ENCODE measurements at places on chromosomes 11 and 22. TPM values are rescaled to one million over a fixed set of nuclear protein-coding genes. Genes with fewer than 3 reads are reported as not detected.

- no peak overlapping the region for H3K27ac ChIP-seq
- no peaks in the 10 kb centered on the region for H3K36me3 ChIP-seq
- H3K27me3 ChIP-seq, result no peaks in the 10 kb centered on the region
- H3K4me1 ChIP-seq, result no peaks in the 10 kb centered on the region
Observed at GRCh38 chr22:50150161-50151129, 20.1 kb upstream of the PANX2 start.

- no peaks in the 10 kb centered on the region for H3K36me3 ChIP-seq
- peaks cover 3% of the 10 kb centered on the region for H3K4me1 ChIP-seq
- H3K27me3 ChIP-seq, result no peaks in the 10 kb centered on the region
- H3K4me3 ChIP-seq, result no peak overlapping the region
- peak overlapping the region; percentile 3 for H3K27ac ChIP-seq
Observed at GRCh38 chr11:46248289-46249102, 29.0 kb upstream of the CREB3L1 start.

SNX32 gene
- total RNA-seq, result not detected

DNA sequence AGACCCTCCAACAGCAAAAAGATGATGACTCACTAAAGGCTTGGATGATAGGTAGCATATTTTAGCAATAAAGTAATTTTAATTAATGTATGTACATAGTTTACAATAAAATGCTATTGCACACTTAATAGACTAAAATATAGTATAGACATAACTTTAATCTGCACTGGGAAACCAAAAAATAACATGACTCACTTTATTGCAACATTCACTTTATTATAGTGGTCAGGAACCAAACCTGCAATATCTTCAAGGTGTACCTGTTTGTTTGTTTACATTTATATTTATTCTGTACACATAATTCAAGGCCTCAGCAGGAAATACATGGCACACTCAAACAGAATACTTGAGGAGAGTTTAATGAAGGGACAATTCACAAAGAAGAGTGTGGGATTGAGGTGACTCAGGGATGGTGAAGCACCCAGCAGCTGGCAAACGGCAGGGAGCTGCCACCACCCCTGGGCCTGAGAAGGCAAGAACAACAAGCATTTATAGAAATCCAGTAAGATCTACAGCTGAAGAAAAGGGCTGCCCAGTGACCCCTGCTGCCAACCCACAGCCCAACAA is 51.5 kb upstream of the POU2AF2 start:
- DNase-seq, result no peak
- H3K4me3 ChIP-seq, result no peak overlapping the region
- H3K36me3 ChIP-seq, result no peaks in the 10 kb centered on the region
- H3K27ac ChIP-seq, result no peak overlapping the region
- no peaks in the 10 kb centered on the region for H3K27me3 ChIP-seq

ART1 gene
- total RNA-seq, result not detected

DNA sequence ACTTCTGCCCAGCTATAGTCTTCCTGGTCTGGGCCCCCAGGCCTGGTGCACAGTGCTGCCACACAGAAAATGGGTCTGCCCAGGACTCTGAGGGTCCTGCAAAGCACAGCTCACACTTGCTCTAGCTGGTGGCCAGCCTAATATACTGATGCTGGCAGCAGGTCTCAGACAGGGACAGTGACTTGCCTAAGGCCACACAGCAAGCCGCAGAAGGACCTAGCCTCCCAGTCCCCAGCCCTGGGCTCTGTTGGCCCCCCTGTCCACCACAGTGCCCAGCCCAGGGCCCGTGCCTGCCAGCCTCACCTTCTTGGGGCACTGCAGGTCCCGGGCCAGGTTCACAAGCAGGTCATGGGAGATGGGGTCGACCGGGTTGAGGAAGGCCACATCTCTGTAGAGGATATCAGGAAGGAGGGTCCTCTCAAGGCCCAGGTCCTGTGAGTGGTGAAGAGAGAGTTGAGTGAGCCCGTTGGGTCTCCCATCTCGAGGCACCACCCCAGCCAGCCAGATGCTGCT is 3.3 kb downstream of the LRRC75B start:
- no peak overlapping the region for H3K27ac ChIP-seq
- no peaks in the 10 kb centered on the region for H3K27me3 ChIP-seq
- no peak overlapping the region for H3K4me3 ChIP-seq
- no peak for DNase-seq
- no peaks in the 10 kb centered on the region for H3K36me3 ChIP-seq

DNA sequence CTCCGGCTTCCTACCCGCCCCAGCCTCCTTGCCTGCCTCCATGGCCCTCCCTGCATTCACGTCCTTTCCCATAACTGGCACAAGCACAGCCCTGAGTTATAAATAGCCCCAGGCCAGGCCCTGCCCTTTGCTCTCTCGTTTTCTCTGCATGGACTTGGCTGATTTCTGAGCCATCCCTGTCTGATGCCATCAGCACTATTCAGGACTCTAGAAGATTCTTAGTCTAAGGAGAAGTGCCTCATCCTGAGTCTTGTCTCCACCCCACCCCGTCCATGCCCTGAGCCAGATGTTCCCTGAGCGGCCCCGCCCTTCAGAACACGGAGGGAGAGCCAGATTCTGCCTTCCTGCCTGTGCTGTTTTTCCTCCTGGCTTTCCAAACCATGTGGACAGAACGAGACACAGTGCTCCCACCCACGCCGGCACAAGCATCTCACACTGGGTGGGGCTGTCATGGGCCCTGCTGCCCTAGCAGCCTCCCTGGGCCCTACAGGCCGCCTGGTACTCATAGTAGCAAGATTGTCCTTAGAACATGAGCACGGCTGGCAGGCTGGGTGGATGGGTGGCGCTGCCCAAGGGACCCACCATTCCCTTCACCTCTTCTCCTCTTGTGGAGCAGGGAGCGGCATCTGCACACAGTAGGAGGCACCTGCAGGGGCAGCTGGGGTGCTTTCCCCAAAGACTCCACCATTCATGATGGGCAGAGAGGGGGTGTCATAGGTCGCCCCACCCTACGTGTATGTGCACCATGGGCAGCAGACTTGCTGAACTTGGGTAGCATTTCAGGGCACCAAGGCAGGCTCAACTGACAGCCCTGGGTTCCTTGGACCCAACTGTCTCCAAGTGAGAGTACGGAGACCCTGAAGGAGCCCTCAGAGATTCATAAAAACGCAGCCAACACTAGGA is 76.9 kb downstream of the BCR start:
- no peaks in the 10 kb centered on the region for H3K27me3 ChIP-seq
- DNase-seq, result no peak
- no peaks in the 10 kb centered on the region for H3K36me3 ChIP-seq
- no peak overlapping the region for H3K27ac ChIP-seq
- no peak overlapping the region for H3K4me3 ChIP-seq
- no peaks in the 10 kb centered on the region for H3K4me1 ChIP-seq

NRIP3 gene
- total RNA-seq, result 22.8 TPM

DNA sequence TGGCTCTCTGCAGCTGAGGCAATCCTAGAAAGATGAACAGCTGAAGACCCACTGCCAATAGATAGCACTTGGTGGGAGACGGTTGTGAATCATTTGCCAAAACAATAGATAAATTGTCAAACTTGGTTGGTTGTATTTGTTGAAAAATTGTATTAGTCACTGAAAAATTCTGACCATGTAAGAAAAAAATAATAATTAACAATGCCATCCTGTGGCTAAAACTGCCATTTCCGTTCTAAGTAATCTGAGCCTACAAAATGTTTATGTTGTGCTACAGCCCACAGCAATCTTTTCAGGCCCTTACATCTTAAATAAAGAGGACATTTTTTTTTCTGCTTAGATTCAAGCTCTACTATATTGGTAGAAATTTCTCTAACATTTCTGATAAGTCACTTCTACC is 103.2 kb upstream of the ANO3 start:
- H3K4me1 ChIP-seq, result no peaks in the 10 kb centered on the region
- DNase-seq, result no peak
- no peak overlapping the region for H3K27ac ChIP-seq
- H3K27me3 ChIP-seq, result no peaks in the 10 kb centered on the region

DNA sequence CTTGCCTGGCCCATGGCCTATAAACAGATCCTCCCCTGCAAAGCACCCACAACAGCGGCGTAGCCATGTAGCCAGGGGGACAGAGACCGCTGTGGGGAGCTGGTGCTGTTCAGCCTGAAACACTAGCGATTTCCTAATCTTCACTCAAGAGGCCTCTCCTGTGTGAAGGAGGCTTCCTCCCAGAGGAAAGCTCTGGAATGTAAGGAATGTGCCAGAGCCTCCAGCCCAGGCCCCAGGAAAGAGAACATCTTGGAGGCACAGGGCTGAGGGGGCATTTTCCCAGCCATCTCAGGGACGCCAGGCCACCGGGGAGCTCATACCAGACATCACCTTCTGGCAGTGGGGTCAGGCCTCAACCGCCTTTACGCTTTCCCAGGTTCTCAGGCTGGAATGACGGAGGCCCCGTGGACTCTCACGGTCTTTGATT is 24.0 kb downstream of the MIAT start:
- H3K36me3 ChIP-seq, result no peaks in the 10 kb centered on the region
- H3K27ac ChIP-seq, result no peak overlapping the region
- DNase-seq, result no peak
- H3K27me3 ChIP-seq, result no peaks in the 10 kb centered on the region

GRCh38 chr22:36334821-36335603 is 52.8 kb downstream of the MYH9 start:
- peaks cover 98% of the 10 kb centered on the region for H3K4me1 ChIP-seq
- H3K27me3 ChIP-seq, result no peaks in the 10 kb centered on the region
- no peak overlapping the region for H3K4me3 ChIP-seq
- no peak for DNase-seq
- peaks cover 6% of the 10 kb centered on the region for H3K36me3 ChIP-seq
- peak overlapping the region; percentile 89 for H3K27ac ChIP-seq

DNA sequence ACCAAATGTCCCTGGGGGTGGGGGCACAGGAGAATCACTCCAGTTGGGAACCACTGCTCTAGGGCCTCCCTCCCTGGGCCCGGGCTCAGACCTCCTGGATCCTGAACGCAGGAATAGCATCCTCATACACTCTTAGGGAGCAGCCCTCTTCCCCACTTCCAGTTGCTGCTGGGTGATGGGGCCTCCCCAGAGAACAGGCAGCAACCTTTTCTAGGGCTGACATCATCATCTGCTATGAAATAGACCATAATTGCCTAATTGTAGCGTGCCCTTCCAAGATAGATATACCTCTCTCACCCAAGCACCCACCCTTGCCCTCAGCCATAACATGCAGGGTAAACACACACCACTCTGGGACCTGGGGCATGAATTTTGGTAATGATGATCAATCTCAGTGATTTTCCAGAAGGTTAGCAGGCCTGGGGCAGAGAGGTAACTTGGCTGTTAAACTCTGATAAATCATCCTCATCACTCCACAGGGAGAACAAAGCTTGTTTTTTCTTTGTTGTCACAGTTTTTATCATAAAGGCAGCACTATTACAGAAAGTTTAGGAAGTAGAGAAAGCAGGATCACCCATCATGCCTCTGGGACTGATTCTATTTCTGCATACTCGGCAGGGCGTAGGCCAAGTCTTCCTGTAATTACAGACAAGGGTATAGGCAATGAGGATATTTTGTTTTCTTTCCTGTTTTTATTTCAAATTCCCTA is 88.3 kb upstream of the PRDM11 start:
- H3K36me3 ChIP-seq, result no peaks in the 10 kb centered on the region
- no peak overlapping the region for H3K27ac ChIP-seq
- no peaks in the 10 kb centered on the region for H3K4me1 ChIP-seq
- H3K4me3 ChIP-seq, result no peak overlapping the region
- DNase-seq, result no peak

GGT5 gene
- 3.6 TPM for total RNA-seq

DNA sequence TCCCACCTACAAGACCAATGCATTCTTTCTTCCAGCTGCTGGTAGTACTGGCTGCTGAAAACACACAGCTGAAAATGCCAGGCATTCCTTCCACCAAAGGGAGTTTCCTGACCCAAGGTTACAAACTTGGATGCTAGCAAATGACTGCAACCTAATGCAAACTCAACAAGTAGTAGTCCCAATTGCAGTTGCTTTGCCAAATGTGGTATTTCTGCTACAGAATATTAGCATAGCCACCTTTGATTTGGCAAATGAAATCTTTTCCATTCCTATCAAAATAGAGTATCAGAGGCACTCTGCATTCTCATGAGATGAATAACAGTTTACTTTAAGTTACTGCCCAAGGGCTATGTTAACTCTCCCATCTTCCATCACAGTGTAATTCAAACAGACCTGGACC is 172.0 kb upstream of the ARHGAP42 start:
- no peak overlapping the region for H3K4me3 ChIP-seq
- no peaks in the 10 kb centered on the region for H3K4me1 ChIP-seq
- H3K27me3 ChIP-seq, result no peaks in the 10 kb centered on the region
- no peak overlapping the region for H3K27ac ChIP-seq

TIMP3 gene
- total RNA-seq, result 0.67 TPM

C11orf68 gene
- 84.7 TPM for total RNA-seq

DNA sequence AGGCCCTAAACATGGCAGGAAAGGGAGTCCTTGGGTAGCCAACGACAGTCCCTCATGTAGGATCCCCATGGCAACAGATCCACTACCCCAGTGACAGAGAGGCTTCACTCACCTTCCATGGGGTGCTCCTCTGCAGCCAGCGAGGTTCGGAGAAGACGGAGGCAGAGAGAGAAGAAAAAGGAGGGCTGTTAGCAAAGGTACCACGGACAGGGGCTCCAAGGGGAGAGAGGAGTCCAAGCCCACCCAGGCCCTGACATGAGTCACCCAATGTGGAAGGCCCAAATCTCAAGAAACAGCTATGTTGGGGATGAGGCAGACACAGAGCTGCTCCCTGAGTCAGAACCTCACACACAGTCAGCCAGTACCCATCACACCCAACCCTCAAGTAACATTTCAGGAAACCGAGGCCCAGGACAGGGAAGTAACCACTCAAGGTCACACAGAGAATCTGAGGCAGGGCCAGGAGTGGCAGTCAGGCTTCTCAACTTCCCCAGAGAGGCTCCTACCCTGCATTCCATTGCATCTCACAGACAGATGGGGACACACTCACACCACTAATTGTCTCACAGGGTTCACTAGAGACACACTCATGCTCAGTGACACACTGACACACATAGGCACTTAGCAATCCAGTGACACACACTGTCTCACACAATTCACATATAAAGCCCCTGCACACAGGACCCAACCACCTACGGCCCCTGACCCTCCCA is 25.2 kb downstream of the NRXN2 start:
- no peaks in the 10 kb centered on the region for H3K4me1 ChIP-seq
- H3K4me3 ChIP-seq, result no peak overlapping the region
- no peaks in the 10 kb centered on the region for H3K36me3 ChIP-seq
- H3K27me3 ChIP-seq, result 0 out of 2 replicates have a peak, but pooled peaks cover 3% of the 10 kb centered on the region
- DNase-seq, result no peak

- peak within 1 kb of the TSS; percentile 85 for H3K4me3 ChIP-seq
- DNase-seq, result no peak
- H3K36me3 ChIP-seq, result no peaks in the 10 kb centered on the region
- H3K4me1 ChIP-seq, result peaks cover 27% of the 10 kb centered on the region
Observed at GRCh38 chr11:67303132-67303834, at the start of gene SSH3. TSS of gene SSH3 (plus strand) at chr11:67303530. CDS start at chr11:67303626, 96 bp downstream.

- H3K4me1 ChIP-seq, result no peaks in the 10 kb centered on the region
- no peak for DNase-seq
- H3K4me3 ChIP-seq, result no peak overlapping the region
Observed at GRCh38 chr22:22228921-22229320, 15.7 kb upstream of the VPREB1 start.
